ENCODE measurements at places on chromosomes 1 and 21.

DNA sequence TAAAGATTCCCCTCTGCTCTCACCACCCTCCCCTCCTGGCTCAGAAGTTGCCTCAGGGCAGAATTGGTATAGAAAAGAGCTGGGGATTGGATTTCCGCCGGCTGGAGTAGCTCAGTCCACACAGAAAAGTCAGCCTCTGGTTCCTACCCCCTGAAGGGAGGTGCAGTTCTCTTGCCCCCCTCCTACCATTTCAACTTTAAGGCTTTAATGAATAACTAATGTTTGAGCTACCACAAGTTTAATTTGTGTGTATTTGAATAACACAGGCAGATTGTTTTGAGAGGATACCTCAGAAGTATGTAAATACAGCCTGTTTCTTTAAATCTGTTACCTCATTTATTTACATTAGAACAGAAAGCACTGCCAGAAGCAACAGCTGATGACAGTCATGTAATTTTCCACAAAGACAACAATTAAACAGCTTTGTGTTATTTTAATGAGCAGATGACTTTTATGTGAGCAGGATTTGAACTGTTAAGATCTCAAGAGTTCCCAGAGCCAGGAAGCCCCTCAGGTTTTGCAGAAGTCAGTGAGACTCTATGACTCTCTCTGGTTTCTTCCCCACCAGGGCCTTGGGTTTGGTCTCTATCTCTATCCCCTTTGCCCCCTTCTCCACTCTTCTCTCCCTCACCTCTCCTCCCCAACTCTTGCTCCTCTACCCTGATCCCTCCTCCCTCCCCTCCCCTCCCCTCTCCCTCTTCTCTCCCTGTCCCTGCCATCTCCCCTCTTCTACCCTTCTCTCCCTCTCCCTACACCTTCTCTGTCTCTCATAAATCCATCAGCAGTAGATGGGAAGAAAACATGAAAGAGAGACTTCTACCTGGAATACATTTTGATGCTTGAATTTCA, 26.3 kb downstream of the DUSP10 start:
- DNase-seq, result peak; percentile 87

GRCh38 chr1:70760154-70760553, 287.5 kb downstream of the PTGER3 start:
- no peak for DNase-seq

- no peak for DNase-seq
Measured at GRCh38 chr1:226220473-226221189, 2.8 kb upstream of the MIXL1 start.

GRCh38 chr1:31666263-31666963, 21.7 kb upstream of the PEF1 start:
- no peak for DNase-seq

- DNase-seq, result no peak
Measured at GRCh38 chr1:91697861-91698260, 188.1 kb downstream of the TGFBR3 start.

GRCh38 chr1:214050513-214051401, 63.0 kb downstream of the PROX1 start:
- no peak for DNase-seq

- DNase-seq, result no peak
Measured at GRCh38 chr1:97787231-97787630, 133.6 kb downstream of the DPYD start.

DNA sequence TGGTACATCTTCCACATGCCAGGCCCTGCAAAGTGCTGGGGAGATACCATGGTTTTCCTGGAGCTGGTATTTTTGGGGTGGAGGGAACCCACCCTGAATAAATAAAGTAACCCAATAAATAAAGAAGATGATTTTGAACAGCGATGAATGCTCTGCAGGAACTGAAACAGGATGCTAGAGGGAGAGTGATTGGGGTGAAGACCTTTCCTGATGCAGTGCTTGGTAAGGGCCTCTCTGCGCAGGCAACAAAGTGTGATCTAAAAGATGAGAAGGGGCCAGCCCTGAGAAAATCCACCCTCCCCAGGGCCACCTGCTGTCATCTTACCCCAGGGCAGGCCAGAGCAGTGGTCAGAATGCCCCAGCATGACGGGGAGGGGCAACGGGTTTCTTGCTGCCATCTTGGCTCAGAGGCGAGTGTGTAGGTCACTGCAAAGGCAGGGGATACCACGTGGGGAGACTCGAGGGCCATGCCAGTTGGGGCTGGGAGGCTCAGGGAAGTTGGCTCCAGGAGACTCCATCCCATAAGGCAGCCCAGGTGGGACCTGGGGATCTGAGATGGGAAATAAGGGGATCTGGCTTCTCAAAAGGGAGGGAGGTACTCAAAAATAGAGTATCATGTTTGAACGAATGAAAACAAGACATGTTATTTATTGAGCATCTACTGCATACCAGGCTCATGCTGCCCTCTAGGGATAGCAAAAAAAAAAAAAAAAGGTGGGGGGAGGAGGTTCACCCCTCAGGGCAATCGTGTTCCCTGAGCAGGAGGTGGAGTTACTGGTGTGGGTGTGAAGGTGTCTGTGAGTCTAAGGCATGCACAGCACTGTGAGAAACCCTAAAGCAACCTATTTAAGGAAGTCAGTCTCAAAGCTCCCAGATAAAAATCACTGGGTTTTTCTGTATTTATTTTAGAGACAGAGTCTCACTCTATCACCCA, 2.8 kb downstream of the SRARP start:
- DNase-seq, result no peak

DNA sequence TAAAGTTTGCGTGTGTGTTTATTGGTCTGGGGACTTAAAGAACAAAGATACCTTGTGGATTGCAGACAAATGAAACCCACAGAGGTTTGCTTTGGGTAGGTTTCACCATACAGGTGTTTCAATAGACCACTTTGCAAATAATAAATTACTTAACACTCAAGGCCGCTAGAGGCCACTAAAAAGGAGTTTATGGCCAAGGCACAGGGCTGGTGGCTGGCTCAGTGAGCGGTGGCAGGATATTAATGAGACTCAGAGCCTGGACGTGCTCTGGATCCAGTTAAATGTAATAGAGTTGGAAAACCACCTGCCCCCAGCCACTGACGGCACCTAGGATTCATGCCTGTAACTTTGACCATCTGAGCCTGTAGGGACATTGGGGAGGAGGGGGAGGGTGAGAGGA, 44.5 kb downstream of the LRRC38 start:
- DNase-seq, result no peak

- no peak for DNase-seq
Measured at GRCh38 chr21:45293726-45294401, 6.2 kb upstream of the POFUT2 start.

- peak; percentile 1 for DNase-seq
Measured at GRCh38 chr21:44666401-44667320, at the start of gene KRTAP12-2. Gene KRTAP12-2, minus strand, starts transcription at chr21:44666927. Its CDS starts 41 bp downstream, at chr21:44666886.

DNA sequence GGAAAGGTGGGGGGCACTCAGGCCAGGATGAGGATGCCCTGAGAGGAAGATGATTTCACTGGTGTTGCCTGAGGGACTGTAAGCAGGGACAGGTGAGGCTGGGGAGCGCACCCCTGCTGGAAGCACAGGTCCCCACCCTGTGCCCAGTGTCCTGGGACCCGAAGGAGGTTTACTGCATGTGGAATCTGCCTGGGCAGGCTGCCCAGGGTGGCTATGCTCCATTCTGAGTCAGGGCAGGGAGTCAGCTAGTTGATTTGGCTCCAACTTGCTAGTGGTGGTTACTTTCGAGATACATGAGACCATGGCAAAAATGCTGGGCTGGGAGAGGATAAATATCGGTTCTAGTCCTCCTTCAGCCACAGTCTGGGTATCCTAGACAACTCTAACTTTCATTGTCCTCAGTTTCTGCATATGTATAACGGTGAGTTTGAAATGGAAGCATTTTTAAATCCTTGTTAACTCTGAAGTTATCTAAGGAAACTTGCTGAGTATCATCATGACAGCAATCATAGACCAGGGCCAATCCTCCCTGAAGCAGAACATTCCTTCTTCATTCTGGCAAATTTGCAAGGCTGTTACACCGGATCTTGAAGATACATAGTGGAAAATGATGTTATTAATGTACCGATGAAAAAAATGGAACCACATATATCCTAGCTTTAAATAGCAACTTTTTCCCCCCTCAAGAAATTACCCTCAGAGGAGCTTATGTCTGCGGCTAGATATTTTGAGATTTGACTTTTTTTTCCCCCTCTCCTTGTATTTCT, 7.7 kb downstream of the TLR5 start:
- DNase-seq, result no peak

GRCh38 chr1:182325339-182325738, 66.3 kb downstream of the GLUL start:
- DNase-seq, result no peak

- DNase-seq, result no peak
Measured at GRCh38 chr1:154154534-154155191, at the start of gene NUP210L. Gene NUP210L, minus strand, starts transcription at chr1:154155073.

DNA sequence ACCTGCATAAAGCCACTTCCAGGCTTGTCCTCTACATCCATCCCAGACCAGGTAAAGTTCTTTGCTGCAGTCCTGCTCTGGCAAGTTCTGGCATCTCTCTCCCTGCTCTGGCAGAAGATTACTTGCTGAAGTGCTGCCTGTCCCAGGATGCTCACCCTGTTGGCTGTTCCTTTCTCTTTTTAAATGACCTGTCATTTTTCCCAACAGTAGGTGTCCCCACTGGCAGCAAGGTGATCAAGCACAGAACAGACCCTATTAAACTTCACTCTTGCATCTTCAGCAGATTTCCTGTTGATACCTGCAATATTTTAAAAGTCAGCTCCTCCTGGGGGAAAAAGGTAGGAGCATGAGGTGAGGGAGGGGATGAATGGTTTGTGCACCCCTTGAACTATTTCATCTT, 332.6 kb downstream of the PBX1 start:
- DNase-seq, result no peak

DNA sequence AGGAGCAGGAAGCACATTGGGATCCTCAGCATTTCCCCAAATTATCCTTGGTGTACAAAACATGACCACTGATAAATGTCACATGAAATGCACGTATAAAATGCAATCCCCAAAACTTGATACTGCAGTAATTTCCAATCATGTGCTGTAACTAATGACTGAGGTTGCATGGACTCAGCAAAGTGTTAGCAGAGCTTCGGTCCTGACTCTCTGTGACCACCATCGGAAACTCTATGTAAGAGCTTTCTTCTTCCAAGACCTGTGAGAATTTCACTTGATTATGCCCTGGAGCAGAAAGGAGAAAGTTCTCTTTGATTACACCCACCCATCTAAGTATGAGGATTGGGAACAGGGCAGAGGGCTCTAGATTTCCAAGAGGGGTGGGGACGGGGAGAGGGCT, 908 bp downstream of the CD53 start:
- no peak for DNase-seq

DNA sequence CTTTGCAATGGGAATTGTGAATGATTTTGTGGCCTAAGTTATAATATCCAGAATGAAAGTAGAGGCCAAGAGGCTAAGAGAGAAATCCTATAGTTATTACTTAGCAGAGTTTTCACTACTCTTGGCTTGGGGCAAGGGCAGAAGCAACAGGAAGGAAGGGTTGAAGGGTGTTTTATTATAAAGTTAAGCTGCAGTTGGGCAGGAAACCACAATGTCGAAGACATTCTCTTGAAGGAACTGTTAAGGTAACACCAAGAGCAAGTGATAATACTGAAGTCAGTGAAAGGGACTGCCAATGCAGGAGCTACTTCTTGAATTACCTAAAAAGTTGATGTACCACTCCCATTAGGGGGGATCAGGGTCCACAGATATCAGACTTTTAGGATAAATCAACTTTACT, 8.3 kb downstream of the XCL2 start:
- DNase-seq, result no peak

DNA sequence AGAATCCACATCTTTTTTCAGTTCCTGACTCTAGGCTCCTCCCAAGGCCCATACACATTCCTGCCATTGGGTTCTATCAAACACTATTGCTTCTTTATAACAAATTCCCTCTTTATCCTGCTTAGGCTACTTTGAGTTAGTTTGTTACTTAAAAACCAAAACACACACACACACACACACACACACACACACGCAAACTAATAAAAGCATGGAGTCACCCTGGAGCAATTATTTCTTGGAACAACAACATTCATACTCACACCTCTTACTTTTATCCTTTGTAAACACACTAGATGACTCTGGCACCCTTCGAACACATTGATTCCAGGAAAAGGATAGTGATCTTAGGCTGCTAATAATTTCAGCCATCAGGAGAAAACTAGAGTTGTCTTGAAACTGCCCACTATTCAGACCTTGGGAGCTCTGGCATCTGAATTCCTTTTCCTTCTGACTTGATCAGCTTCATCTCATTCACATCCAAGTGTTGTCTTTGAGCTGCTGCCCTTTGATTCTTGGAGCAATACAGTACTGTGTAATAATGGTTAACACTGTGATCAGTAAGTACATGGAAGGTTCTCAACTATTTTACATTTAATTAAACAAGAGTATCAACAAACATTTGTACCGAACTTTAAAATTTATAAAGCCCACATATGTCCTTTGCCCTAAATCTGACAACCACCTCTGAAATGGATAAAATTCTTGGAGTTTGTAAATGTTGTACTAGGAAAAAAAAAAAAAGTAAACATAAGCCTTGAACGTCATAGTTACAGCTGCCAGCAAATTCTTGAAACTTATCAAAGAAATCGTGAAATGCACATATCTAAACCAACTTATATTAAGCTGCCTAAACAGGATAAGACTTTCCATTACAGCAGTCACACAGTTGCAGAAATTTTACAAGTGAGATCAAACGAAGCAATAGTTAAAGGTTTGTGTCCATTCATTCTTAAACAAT, 2.8 kb upstream of the SEC22B start:
- DNase-seq, result no peak

- DNase-seq, result no peak
Measured at GRCh38 chr1:39398278-39399021, 93.0 kb upstream of the BMP8A start.

- DNase-seq, result peak; percentile 91
Measured at GRCh38 chr1:205121660-205122488, at the start of gene RBBP5. Gene RBBP5, minus strand, starts transcription at chr1:205121978. Its CDS starts 105 bp downstream, at chr1:205121873.

DNA sequence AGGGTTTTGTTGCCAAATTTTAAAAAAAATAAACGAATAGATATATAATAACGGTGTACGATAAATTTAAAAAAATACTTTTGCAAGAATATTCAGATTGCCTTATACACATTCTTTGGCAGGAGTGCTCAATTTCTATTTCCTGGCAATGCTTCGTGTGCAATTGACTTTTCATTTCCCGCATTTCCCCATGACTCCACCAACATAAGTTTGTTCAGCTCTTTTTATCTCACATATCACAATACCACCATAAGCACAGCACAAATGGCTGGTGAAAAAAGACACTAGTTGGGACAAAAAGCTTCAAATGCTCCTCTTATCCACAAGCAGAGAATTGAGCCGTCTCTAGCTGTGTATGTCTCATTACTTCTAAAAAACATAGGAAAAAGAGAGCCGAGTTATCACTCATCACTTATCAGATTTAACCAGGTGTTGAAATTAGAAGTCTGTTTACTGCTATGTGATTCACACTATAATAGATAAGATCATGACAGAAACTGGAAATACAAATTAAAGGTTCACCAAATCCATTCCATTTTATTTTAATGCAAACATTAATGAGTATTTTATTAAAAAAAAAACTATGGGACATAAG, 28.9 kb upstream of the RGS1 start:
- no peak for DNase-seq

DNA sequence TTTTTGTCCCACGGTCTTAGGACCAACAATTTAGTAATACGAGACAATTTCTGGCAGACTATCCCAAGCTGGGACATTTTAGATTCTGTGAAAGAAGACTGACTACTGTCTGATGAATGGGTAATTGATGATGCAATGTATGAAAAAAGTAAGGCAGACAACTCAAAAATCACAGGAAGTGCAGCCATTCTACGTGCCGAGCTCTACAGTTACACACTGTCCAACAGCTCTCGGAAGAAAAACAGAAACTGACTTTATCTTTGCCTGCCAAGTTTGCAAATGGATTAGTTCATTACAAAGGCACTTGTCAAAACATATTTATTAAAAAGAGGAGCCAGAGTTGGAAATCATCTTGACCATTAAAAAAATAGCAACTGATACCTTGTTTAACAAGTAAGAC, 31.3 kb downstream of the ZBTB8B start:
- DNase-seq, result no peak

Measured in NCI-H2081 treated with DMSO at 0.1 percent for 48 hours (cell line).